ENCODE measurements at places on chromosomes 16 and 17. TPM values are rescaled to one million over a fixed set of nuclear protein-coding genes. Genes with fewer than 3 reads are reported as not detected.

Gene GP2
- not detected for total RNA-seq

Gene HAS3
- total RNA-seq: 4.2 TPM

Gene DRC3
- 0.61 TPM for total RNA-seq

Gene AGRP
- total RNA-seq: not detected

Gene MMD
- 46.6 TPM for total RNA-seq

Gene KRTAP1-1
- total RNA-seq: not detected

Gene ALDOA
- total RNA-seq: 640 TPM

Gene EPX
- not detected for total RNA-seq

Gene MYO15A
- total RNA-seq: 1.3 TPM

Gene IL32
- total RNA-seq: not detected

All from neural crest cell (in vitro differentiated cells).